ENCODE measurements at places on chromosomes 3 and 15.
A peak's percentile ranks its signal among the peaks of the same experiment; 100 is the strongest.

- no peak for ATAC-seq
Observed at GRCh38 chr3:159913712-159914414, 74.8 kb upstream of the IL12A start.

- ATAC-seq: no peak
Observed at GRCh38 chr3:107644631-107645030, 121.9 kb downstream of the BBX start.

- ATAC-seq: peak; percentile 97
Observed at GRCh38 chr3:64150623-64151207, 74.6 kb downstream of the PRICKLE2 start.

DNA sequence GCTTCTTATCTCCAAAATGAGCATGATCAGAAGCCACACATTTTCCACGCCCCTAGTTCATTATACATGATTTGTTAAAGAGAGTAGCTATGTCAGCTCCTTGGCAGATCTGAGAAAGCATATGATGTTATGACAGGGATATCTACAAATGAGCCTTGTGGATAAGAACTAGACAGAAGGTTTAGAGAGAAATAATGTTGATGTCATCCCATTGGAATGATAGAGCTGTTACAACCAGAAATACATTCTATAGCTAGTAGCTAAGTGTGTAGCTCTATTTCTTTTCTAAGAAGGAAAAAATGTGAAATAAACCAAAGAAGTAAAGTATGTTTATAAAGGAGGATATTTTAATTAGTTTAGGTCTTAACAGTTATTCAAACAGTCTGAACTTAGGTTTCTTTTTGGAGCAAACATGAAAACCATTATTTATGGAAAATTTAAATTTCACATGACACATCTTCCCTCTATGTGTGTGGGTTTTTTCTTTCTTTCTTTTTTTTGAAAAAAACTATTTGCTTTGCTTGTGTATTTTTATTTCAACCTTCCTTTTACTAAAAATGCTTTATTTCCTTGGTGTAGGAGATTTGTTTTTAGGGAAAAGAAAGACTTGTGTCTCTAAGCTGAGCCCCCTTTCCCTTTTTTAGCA lies 167.7 kb downstream of the GHSR start:
- ATAC-seq: no peak

DNA sequence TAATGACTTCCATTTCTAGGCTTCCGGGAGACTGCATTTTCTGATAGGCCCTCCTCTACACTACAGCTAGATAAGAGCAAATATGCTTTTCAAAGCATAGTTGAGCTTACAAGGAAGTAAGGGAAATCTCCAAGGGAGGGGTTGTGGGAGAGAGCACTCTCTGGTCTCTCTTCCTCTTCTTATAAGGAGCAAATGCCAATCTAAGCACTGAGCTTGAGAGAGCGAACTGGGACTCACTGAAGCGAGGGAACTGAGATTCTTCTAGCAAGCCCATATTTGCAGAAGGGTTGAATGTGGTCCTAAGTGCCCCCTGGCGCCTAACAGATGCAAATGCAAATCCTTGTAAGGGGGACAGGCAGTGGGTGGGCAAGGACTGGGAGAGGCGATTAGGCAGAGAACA lies 164.8 kb downstream of the ERC2 start:
- peak; percentile 41 for ATAC-seq

- no peak for ATAC-seq
Observed at GRCh38 chr15:77145370-77145769, 74.5 kb upstream of the TSPAN3 start.

- no peak for ATAC-seq
Observed at GRCh38 chr3:72139316-72139715, 354.4 kb upstream of the PROK2 start.

DNA sequence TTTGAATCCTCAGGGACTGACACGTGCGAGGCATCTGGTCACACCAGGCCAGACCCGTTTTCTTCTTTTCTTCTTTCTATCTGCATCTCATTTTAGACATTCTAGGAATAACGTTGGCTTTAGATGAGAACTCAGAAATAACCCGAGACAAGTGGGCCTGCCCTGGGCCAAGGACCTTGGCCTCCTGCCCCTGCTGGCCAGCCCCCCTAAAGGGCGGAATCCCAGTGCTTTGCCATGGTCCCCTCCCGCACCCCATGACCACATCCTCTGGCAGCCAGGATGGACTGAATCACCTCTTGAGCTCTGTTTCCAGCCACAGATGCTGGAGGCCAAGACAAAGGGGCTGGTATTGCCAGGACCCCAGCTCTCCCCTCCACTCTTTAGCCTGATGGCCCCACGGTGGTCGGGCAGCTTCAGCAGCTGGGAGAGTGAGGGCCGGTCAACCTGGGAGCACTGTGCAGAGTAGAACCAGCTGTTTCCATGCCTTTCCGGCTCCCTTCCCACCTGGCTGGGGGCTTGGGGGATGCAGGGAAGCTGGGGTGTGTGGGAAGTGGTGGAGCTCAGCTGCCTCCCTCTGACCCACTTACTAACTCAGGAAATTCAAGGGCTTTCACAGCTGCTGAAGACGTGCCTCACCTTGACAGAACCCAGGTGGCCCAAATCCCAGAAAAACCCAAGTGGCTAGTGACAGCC lies 190.9 kb downstream of the FAM43A start:
- ATAC-seq: no peak

- no peak for ATAC-seq
Observed at GRCh38 chr3:119664850-119665379, 4.5 kb upstream of the POPDC2 start.

All from motor neuron (in vitro differentiated cells).